Stimulated activated CD8-positive, alpha-beta memory T cell treated with anti-CD3 and anti-CD28 coated beads, Interleukin-4, amount 100 ng/mL, for 24 hours (primary cell): ENCODE measurements at places on chromosomes 7 and 10.

DNA sequence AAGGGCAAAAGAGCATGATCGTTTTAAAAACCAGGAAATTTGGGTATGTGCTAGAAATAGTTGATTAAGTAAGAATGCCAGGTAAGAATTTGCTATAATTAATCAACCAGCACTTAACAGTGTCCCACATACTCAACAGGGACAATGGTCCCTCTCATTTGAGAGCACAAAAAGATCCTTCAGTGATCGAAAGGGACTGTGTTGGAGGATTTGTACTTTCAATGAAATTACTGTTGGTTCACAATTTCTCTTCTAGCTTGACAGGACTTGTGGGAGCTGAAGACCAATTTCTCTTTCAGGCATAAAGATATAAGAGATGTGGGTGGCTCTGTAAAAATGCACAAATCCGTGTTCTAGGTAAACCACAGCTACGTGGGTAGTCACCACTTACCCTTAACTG is 12.5 kb upstream of the PLEKHS1 start:
- no peak for DNase-seq

- DNase-seq, result no peak
Measured at GRCh38 chr7:94433224-94433623, 38.5 kb downstream of the COL1A2 start.

GRCh38 chr10:60073397-60073780 is 167.0 kb upstream of the CCDC6 start:
- DNase-seq, result no peak

GRCh38 chr10:43204042-43204942 is 62.6 kb downstream of the RASGEF1A start:
- no peak for DNase-seq

- DNase-seq, result no peak
Measured at GRCh38 chr10:129938460-129938859, 25.6 kb downstream of the EBF3 start.
